ENCODE measurements at places on chromosomes 7 and 10.

DNA sequence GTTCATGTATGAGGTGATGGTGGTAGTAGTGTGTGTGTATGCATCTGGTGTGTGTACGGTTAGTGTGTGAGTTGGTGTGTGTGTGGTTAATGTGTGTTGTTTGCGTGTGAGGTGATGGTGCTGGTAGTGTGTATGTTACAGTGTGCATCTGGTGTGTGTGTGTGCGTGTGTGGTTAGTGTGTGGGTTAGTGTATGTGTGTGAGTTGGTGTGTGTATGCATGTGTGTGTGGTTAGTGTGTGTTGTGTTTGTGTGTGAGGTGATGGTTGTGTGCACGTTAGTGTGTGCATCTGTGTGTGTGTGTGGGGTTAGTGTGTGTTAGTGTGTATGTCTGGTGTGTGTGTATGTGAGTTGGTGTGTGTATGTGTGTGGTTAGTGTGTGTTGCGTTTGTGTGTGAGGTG is 153.0 kb downstream of the ACTR3B start:
- DNase-seq: no peak

DNA sequence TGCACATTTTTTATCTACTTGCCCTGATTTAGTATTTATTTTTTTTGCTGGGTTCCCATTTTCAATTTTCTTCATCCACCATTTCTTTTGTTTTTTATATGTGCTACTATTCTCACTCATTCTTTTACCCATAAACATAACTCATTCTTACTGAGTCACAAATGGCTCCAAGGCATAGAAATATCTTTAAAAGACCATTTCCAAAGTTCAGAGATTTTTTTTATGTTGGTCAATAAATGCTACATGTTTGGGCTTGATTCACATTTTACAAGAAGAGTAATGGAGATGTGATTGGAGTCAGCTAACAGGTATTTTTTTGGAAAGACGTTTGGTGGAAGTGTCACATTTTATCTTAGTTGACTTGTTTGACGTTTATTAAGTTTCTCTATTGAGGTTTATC is 1303.2 kb upstream of the LRRTM3 start:
- no peak for DNase-seq

DNA sequence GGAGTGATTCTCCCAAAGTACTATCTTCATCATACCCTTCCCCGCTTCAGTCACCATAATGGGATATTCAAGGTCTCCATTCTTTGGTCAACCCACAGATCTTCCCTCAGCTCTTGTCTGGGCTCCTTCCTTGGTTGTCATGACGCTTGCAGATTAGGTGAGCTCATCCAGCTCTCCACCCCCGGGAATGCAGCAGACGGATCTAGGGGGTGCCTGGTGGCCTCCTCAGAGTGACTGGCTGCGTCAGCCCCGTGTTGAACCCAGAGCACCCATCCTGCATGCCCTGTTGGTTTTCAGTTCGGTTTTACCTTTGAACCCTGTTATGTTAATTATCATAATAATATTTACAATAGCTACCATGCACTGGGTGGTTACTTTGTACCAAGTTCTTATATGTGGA is 6.4 kb downstream of the NEURL1 start:
- DNase-seq: no peak

DNA sequence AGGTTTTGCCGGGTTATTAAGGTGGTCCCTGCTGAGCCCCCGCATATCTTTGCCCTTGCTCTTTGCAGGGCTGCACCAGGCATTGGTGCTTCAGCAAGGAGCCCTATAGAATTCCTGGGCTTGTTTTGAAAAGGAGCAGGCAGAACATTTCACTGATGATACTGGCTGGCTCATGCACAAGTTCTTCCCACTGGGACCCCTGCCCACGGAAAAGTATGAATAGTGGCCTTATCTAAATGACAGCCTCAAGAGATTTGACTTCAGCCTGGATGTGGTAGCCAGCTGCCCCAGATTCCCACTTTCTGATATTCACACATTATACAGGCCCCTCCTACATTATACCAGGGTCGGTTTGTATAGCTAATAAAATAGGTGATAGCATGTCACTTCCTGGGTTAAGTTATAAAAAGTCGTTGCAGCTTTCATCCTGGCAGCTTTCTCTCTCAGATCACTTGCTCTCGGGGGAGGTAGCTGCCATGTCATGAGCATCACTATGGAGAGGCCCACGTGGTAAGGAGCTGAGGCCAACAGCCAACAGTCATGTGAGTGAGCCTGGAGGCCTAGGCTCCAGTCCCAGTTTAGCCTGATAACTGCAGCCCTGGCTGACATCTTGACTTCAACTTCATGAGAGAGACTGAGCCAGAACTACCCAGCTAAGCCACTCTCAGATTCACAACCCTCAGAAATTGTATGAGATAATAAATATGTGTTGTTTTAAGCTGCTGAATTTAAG is 16.8 kb upstream of the CRTAC1 start:
- DNase-seq: no peak

- DNase-seq: peak; percentile 4
Observed at GRCh38 chr7:48299580-48300169, 128.4 kb downstream of the ABCA13 start.

DNA sequence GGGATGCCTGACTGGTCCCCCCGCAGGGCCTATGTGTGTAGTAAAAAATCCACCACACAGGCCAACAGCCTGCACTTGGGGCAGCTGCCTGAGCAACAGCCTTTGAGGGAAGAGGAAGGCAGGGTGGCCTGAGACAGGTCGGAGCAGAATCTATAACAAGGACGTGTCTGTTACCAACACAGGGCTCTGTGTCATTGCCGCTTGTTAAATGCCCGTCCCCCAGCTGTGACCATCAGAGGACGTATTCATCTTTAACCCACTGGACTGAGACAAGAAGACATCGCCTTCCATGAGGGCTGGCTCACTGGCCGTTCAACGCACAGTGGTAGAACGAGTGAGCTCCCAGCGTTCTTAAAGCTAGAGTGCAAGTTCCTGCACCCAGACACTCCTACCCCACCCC is 7.8 kb downstream of the PDIA4 start:
- no peak for DNase-seq

GRCh38 chr7:55350281-55350680 is 14.9 kb upstream of the LANCL2 start:
- no peak for DNase-seq

GRCh38 chr10:26095781-26096180 is 120.8 kb upstream of the GAD2 start:
- DNase-seq: no peak

DNA sequence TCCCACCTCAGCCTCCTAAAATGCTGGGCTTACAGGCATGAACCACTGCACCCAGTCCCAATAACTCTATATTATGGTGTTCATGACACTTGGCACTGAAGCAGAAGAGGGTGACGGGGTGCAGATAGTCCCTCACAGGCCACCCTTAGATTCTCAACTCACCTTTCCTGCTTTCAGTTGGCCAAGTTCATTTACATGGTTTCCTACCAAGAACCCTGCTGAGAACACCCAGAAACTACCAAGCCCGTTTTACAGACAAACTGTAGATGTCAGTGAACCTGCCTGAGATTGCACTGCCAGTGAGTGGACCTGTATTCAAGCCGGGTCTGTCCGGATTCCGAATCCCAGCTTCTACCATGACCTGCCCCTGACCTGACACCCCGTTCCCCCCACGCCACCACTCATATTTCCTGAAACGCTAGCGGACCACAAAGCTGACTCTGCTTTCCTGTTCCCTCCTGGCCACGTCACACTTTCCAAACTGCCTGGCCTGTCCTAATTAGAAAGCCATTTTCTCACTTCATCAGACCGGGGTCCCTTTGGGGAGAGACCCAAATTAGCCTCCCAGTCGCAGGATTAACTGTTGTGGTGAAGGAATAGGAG is 17.3 kb downstream of the GRID2IP start:
- DNase-seq: no peak

DNA sequence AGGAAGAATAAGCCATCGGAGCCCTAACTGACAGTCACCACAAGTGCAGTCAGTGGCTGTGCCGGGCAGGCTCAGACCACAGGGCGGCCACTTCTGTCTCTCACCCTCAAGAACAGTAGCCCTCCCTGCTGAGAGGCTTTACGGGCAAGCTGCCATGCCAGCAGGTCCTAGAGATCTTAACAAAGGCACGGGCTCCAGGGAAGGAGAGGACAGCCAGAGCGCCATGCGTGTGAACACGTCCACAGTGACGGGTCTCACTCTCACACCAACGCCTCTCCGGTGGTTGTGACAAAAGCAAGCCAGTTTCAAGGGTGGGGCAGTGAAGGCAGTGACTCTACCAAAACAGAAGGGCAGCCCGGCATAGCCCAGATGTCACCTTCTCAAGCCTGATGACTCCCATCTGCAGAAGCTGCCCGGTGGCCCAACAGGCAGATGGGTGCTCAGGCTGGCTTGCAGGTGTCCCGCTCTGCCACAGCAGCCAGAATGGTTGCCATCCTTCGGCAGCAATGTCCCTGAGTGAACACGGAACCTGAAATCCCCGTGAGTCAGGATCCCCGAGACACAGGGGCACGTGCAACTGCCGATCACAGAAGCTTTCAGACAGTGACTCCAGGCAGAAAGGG is 102.0 kb downstream of the FAM53B start:
- DNase-seq: no peak

GRCh38 chr10:111266165-111266564 is 189.3 kb downstream of the ADRA2A start:
- DNase-seq: no peak

GRCh38 chr7:134702366-134703240 is 56.0 kb downstream of the BPGM start:
- no peak for DNase-seq

Measured in HL-60 (cell line).